ENCODE measurements at places on chromosomes 5 and 9.

GRCh38 chr5:124102486-124102885, 590.5 kb downstream of the CSNK1G3 start:
- DNase-seq: no peak

- DNase-seq: no peak
Measured at GRCh38 chr5:9483243-9483642, 62.6 kb downstream of the SEMA5A start.

- DNase-seq: no peak
Measured at GRCh38 chr5:154830219-154830595, 20.2 kb downstream of the FAXDC2 start.

- DNase-seq: no peak
Measured at GRCh38 chr9:11269036-11269435, 656.2 kb upstream of the PTPRD start.

- no peak for DNase-seq
Measured at GRCh38 chr5:3740546-3741373, 145.1 kb downstream of the IRX1 start.

DNA sequence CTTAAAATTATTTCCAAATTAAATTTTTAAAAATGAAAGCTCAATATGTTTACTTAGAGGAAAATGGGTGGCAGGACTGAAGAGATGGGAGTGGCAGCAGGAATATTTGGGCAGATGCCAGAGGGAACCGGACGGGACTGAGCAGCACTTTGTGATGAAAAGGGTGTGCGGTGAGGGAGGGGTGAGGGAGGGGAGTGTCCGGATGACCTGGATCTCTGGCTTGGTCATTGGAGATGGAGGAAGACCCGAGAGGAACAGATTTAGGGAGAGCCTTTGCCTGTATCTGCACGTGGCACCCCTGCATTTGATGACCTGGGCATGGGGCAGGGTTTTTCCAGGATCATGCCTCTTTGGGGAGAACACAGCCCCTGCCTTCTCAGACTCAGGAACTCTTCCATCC, 201.1 kb upstream of the MVB12B start:
- DNase-seq: no peak

DNA sequence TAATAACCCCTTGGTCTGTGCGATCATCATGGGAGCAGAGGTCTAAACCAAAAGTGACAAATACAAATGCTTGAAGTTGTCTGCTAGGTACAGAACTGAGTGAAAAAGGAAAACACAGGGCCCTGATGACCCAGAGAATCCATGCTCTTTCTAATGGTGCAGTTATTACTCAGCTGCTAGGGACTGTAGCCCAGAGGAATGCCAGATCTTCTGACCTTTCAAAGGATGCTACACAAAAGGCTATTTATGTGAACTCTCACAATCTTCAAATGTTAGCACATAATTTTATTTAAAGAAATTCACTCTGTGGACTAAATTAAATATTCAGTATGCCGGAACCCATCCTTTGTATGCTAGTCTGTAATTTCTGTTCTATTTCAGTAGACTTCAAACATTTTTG, 79.9 kb downstream of the PRR16 start:
- no peak for DNase-seq

DNA sequence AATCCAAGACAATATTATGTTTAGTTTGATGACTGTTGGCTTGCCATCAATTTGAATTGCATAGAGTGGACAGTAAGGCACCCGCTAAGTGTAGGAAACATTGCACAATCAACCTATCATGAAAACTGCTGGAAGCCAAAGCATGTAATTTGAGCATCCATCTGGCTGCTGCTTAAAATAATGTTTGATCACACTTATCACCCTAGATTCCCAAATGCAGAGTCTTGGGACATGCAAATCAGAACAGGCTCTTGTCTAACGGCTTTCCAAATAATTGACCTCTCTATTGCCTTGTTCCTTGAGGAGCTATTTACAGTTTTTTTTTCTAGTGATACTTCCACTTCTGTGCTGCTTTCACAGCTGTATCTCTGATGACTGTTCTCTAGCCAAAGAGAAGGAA, 342.1 kb downstream of the PRR16 start:
- no peak for DNase-seq

- DNase-seq: no peak
Measured at GRCh38 chr9:95058795-95059386, 258.6 kb downstream of the FANCC start.

GRCh38 chr5:98110282-98110691, 663.2 kb upstream of the RGMB start:
- DNase-seq: no peak

- no peak for DNase-seq
Measured at GRCh38 chr5:39891376-39891775, 466.6 kb upstream of the DAB2 start.

GRCh38 chr9:94981723-94982090, 255.2 kb downstream of the AOPEP start:
- no peak for DNase-seq

GRCh38 chr9:115972362-115972761, 181.2 kb upstream of the PAPPA start:
- DNase-seq: no peak

DNA sequence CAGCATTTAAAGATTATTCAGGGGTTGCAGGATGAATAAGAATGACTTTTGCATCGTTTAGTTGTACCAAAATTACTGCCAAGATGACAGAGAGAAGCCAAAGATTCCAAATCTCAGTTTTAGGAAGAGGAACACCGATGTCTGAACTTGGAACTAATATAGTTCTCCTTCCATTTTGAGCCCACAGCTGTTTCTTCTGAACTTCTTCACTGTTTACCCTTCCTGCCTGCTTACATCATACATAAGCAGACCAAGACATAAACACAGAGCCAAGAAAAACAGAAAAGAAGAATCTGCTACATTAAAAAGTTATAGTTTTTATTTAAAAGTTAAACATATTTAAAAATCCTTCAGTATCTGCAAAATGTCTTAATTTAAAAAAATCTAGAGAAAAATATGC, 146.9 kb upstream of the RAPGEF1 start:
- no peak for DNase-seq

DNA sequence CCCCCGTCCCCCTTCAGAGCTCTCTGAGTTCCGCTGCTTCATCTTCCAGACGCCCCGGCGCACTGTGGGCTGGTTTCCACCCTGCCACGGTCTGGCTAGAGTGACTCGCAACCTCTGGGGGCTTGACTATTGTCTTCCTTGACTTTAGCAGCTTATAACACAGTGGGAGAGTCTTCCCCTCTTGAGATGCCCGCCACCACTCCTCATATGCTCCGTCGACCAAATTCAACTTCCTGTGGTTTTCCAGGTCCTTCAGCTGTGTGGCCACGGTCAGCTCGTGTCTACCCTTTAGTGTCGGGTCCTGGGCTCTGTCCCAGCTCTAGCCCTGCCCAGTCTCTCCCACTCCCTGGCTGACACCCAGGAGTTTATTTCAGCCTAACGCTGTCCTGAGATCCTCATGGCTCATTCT, 28.2 kb upstream of the NCS1 start:
- no peak for DNase-seq

DNA sequence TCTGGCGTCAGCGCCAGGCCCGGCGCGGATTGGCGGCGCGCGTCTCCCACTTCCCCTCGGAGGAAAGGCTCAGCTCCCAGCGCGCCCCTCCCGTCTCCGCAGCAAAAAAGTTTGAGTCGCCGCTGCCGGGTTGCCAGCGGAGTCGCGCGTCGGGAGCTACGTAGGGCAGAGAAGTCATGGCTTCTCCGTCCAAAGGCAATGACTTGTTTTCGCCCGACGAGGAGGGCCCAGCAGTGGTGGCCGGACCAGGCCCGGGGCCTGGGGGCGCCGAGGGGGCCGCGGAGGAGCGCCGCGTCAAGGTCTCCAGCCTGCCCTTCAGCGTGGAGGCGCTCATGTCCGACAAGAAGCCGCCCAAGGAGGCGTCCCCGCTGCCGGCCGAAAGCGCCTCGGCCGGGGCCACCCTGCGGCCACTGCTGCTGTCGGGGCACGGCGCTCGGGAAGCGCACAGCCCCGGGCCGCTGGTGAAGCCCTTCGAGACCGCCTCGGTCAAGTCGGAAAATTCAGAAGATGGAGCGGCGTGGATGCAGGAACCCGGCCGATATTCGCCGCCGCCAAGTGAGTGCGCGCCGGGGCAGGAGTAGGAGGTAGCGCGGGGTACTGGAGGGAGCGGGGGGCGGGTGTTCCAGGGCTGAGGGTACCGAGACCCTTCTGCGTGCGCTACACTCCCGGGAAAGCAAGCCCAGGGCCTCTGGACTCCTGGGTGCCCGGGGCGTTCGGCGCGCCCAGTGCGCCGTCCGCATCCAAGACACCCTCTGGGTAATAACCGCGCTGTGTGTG, at the start of gene MSX2:
Gene MSX2, plus strand, starts transcription at position 99 of the 777 bp plus-strand sequence. Its CDS starts 78 bp downstream, at position 177.
- DNase-seq: no peak

GRCh38 chr5:145945620-145946111, 9.3 kb downstream of the SH3RF2 start:
- no peak for DNase-seq

DNA sequence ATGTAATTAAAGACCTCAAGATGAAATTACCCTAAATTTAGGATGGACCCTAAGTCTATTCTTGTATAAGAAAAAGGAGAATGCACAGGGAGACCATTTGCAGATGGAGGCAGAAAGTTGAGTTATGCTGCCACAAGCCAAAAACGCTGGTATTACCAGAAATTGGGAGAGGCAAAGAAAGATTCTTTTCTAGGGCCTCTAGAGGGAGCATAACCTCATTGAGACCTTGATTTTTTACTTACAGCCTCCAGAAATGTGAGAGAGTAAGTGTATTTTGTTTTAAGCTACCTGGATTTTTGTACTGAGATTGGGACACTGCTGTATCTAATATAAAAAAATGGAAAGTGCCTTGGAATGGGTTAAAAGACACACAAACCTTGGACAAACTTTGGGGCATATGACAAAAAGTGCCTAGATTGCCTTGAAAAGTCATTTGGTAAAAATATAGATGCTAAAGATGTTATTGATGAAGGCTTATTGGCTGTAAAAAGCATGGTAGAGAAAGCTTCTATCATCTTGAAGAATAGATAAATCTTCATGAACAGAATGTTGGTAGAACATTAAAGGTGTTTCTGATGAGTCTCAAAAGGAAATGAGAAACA, 174.7 kb upstream of the PRDM9 start:
- DNase-seq: peak; percentile 30

- DNase-seq: no peak
Measured at GRCh38 chr5:137496919-137497318, 2.2 kb downstream of the SPOCK1 start.

- DNase-seq: no peak
Measured at GRCh38 chr9:71592400-71592799, 175.9 kb downstream of the CEMIP2 start.

GRCh38 chr5:139633295-139634027, 14.7 kb upstream of the CXXC5 start:
- peak; percentile 89 for DNase-seq
